ENCODE measurements at places on chromosomes 5 and 9.

DNA sequence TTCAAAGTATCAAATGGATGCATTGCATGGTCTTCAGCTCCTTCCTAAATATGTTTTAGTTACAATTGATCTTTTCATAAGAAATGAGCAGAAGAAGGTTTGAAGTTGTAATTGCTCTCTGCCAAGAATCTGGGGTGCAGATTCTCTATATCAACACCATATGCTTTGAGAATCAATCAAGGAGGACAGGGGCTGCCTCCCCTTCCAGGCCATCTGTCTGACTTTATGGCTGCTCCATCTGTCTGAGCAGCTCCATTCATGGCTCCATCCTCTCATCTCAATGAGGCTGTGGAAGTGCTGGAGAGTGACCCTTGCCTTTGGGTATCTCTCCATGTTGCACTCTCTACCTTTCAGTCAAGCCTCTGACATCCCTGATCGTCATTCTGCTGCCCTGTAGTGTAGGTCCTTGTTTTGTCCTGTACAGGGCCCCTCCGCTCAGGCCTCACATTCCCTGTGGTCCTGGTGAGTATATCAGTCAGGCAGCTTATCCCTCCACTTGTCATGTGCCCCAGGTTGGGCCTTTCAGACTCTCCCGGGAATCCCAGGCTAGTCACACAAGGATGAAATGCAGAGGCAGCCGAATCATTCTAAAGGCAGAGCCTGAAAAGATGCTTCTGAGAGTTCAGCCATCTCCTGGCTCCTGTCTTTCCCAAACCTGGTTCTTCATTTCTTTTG, 14.0 kb upstream of the SV2C start:
- DNase-seq, result no peak

DNA sequence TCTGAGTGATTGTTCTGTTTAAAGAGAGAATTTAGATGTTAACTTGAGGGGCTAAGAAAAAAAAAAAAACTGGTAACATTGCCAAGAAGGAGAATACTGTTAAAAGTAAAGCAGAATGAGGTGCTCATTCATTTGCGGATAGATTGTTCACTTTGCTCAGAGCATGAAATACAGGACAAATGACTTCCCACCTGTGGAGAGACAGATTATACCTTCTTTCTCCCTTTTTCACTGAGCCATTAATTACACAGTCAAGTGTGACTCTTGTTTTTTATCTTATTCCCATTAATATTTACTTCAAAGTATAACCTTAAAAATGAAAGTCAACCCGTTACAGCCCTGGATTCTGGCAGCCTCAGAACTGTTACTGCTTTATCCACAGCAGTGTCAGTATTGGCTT, 264.5 kb downstream of the TAF11L14 start:
- no peak for DNase-seq

DNA sequence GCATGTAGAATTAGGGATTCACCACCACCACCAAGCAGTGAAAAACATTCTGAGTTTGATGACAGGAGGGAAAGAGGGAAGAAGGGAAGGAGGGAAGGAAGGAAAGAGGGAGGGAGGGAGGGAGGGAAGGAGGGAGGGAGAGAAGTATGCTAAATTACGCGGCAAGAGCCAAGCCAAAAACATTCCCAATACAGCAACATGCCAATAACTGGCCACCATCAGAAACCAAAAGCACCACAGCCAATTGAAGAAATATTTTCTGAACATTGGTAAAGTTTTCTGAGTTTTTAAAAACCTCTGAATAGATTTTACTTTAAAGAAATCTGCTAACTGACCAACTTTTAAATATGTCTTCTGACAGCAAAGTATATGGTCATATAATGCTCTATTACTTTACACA, 36.0 kb downstream of the FNIP1 start:
- no peak for DNase-seq

- no peak for DNase-seq
Measured at GRCh38 chr5:16857635-16858034, 78.5 kb downstream of the MYO10 start.

DNA sequence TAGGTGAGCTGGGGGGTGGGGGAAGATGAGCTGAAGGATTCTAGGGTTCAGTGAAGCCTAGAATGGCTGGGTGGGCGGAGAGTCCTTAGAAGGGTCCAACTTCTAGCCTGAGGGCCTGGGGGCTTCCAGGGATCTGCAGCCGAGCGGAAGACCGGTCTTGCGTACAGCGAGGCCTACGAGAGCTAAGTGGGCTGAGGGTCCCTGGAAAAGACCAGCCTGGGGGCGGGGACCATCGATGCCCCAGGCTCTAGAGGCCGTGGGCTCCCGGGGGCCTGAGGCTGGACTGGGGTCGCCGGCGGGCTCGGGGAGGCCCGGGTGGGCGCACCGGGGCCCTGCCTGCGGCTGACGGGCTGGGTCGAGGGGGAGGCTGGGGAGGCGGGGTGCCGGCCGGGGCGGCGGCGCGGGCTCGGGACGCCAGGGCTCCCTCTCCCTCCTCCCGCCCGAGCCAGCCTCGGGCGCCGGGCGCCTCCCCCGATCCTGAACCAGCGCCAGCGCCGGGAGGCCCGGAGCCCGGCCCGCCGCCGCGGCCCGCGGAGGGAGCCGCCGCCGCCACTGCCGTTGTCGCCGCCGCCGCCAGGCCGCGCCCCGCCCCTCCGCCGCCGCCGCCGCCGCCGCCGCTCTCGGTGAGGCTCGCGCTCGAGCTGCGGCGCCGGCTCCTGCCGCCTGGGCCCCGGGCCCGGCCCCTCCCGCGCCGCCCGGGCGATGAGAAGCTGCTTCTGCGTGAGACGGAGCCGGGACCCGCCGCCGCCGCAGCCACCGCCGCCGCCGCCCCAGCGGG, at the start of gene MVB12B:
Gene MVB12B (plus strand): TSS at position 602 of the 778 bp plus-strand sequence. CDS start 101 bp downstream, at position 703.
- peak; percentile 33 for DNase-seq

- no peak for DNase-seq
Measured at GRCh38 chr9:2181792-2182191, 166.6 kb downstream of the SMARCA2 start.

DNA sequence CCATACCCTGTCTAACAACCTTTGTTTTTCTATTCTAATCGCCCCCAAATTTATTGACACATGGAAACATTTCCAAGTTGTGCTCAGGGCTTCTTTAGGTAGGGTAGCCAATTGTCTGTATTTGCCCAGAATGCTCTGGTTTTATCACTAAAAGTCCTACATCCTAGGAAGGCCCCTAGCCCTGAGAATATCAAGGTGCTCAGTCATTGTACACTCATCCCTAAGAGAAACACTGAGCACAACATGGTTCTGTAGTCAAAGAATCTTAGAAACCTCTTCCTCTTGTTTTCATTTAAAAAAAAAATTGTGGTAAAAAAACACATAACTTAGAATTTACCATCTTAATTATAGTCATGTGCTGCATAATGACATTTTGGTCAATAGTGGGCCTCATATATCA, 69.0 kb upstream of the BASP1 start:
- no peak for DNase-seq

DNA sequence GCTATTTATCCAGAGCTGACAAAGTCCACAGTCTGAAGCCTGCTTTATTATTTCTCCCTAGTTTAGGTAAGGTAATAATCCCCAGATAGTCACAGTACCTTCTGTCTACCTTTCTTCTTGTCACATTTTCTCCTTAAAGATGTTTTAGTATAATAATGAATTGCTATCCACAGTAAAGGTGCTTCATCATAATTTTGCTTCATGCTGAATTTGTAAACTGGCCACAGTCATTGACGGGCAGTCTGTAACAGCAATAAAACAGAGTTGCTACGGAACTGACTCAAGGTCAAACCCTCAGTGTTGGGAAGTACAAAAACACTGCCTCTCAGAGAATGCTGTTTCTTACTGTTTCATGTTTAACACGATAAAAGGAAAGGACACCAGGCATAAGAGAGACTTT, 195.7 kb downstream of the ZNF608 start:
- DNase-seq, result no peak

DNA sequence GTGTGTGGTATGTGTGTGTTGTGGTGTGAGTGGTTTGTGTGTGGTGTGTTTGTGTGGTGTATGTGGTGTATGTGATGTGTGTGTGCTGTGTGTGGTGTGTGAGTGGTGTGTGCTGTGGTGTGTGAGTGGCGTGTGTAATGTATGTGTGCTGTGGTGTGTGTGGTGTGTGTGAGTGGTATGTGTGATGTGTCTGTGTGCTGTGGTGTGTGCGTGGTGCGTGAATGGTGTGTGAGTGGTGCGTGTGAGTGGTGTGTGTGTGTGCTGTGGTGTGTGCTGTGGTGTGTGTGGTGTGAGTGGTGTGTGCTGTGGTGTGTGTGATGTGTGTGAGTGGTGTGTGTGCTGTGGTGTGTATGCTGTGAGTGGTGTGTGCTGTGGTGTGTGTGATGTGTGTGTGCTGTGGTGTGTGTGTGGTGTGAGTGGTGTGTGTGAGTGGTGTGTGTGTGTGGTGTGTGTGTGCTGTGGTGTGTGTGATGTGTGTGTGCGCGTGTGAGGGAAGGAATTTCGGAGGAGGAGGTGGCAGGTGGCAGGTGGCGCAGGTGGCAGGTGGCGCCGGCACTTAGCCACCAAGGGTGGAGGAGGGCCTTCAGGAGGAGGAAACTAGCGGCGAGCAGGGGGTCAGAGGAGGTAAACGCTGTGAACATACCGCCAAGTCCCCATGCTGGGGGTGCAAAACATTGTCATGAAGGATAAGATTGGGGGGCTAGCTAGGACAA, 191.8 kb downstream of the MELK start:
- DNase-seq, result no peak

DNA sequence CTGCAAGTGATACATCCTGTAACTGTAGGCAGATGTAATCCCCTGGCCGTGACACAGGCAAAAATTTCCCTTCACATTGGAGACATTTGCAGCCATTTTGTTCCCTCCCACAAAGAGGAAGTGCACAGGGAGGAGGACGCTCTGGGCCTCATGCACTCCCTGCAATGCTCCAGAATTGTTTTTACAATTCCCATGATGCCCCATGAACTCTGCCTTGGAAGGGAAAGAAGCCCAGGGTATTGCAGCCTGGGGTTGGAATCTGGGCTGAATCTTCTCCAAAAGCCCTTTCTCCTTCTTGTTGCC, 491.7 kb downstream of the CCDC171 start:
- no peak for DNase-seq

- no peak for DNase-seq
Measured at GRCh38 chr9:90881648-90882047, 80.0 kb downstream of the SYK start.

GRCh38 chr9:15304632-15305031, 2.4 kb downstream of the TTC39B start:
- DNase-seq, result no peak

DNA sequence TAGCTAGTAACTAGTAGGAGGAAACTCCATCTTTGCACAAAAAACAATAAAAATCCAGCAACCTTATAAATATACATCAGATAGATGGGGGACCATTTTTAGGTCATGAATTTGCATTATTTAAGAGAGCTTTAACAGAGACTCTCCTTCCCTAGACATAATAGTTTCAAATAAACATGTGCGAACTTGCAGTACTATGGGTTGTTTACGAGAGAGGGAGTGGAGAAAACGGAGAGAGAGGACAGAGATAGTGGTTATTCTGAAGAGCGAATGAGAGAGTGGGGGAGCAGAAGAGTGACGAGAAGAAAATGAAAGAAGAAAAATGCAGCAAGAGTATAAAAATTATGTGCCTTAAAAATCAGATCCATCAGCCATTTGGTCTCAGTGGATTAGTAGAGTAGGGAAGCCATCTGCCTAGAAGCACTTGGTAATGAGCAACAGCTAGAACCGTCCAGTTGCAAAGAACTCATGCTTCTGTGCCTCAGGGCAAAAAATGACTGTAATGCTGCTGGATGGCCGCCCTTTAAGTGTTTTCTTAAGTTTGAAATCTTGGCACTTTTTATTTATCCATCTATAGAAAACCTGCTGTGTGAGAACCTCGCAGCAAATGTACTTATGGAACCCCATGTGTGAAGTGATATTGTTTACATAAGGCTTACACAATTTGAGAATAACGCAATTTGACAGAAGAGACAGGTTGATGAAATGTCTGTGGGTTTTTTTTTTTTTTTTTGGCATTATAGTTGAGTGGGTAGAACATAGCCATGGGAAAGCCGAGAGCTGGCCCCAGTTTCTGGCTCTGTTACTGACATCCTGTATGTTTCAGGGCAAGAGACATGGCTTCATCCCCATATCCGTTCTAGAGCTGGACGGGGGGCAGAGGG, 95.6 kb upstream of the ZNF608 start:
- DNase-seq, result no peak

DNA sequence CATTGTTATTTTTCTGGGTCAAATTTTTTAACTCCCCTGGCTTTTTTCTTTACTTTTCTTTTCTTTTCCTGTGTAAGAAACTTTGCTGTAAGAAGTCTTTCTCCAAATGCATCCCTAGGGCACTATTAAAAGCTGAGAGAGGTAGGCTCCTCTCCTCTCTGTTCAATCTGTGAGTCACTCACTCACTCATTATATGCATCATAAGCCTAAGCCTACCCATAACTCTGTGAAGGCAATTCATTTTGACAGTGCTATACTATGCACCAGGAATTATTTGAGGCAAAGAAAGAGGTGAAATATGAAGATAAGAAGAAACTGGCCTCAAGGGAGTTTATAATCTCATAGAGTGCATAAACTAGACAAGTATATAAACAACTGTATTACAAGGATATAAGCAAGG, 67.9 kb upstream of the PRR16 start:
- DNase-seq, result no peak

DNA sequence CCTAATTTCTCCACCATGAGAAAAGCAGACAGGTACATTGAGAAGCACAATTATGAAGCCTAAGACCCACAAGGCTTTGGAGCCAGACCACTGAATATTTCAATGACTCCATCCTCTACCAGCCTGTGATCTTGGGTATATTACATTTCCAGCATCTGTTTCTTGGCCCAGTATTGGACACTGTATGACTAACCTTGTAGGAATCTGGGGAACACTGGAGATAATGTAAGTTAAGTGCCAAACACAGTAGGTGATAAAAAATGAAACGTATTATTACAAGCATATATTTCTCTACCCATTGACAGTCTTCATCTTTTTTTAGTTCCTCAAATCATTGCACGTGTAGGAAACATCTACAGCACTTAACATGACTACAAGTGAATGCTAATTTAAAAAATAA, 28.6 kb upstream of the FEM1C start:
- DNase-seq, result no peak

- peak; percentile 35 for DNase-seq
Measured at GRCh38 chr9:34252670-34253459, 74.0 kb downstream of the UBAP1 start.

GRCh38 chr5:927172-928015, 34.7 kb downstream of the TRIP13 start:
- no peak for DNase-seq

DNA sequence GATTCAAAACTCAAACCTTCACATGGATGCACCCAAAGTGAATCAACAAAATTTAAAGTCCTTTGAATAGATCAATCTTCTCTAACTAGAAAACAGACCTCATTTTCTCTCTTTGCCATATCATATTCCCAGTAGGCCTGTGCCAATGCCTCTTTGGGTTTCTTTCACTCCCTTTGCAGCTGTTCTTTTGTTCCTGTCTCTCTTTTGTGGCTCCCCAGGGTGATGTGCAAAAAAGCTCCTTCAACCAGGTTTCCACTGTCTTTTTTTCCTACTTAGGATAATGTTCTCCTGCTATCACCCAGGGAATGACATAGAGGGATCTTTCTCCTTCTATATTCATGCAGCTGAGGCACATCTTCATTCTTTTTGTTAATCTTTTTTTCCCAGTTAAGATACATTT, 54.6 kb downstream of the MARCHF3 start:
- no peak for DNase-seq

- DNase-seq, result no peak
Measured at GRCh38 chr5:26757941-26758340, 280.4 kb downstream of the CDH9 start.
